ENCODE measurements at places on chromosomes 6 and 20.

DNA sequence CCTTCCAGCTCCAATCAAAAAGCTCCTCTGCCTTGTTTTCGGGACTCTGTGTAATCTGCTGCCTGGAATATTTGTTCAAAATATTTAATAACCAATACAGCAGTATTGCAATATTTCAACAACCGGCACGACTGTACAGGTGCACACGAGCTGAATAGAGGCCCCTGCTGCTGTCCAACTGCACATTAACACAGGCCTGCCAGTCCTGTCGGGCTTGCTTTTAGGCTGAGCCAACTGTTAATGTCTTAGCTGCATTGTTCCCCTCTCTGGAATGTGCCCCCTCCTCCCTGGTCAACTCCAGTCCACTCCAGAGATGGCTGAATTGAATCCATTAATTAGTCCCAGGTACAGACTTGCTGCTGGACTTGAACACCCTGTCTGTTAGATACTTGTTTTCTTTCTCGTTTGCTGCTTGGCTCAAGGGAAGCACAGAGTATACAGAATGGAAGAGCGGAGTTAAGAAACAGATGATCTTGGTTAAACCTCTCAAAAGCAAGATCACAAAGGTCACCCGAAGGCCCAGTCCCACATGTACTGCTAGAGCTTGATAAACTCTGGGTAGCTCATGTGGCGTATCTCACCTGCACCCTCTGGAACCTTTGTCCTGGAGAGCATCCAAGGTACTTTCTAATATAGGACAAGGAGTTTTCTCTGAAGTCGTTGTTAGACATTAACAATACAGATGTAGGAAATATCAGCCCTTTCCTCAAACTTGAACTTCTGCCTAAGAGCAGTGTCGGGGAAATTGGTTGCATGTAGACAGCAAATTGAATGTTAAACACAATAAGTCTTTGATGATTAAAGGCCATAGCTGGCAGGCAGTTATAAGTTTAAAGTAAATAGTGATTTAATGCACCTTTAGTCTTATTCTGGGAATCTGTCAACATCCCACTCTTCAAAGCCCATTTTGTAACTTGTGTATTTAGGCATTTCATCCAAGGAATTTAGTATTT, 31.9 kb downstream of the SHLD1 start:
- no peak for DNase-seq

DNA sequence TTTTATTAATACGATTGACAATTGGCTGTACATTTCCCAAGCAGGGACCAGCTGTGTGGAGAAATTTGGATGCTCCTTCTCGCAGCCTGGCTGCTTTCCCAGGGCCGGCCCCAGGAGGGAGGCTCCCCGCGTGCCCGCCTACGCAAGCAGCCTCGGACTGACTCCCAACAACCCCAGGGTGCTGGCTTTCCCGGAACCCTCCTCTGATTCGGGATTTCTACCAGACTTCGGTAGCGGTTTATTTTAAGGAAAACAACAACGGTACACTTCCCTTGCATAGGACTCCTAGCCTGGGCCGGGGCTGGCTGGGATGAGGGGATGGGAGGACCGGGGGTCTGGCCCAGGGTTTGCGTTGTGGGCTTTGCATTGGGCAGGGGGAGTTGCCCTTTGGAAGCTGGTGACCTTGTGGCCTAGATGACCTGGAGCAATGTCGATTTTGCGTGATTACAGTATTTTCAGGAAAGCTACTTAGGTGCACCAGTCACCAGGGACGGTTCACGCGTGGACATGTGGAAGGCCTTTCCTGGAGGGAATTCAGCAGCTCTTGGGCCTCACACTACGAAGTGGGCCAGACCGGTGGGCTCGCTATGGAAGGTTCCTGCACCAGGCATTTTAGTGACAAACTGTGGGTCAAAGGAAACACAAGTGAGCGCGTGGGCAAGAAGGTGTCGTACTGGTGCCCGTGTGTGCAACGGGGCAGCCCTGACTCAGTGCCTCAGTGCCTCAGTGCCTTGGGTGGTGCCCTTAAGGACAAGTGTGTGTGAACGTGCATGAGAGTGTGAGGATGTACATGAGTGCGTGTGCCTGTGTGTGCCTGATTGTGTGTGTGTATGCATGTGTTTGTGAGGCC, 20.7 kb upstream of the PHACTR3 start:
- DNase-seq, result no peak

DNA sequence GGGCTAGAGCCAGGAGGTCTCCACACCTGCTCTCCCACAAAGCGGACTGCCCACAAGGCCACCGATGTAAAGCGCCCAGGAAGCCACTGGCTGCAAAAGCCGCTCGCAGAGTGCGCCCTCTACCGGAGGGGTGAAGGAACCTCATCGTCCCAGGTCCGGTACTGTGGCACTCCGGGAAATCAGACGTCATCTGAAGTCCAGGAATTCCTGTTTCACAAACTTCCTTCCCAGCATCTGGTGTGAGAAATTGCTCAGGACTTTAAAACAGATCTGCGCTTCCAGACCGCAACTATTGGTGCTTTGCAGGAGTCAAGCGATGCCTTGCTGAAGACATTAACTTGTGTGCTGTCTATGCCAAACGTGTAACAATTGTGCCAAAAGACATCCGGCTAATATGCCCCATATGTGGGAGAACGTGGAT, 115.1 kb upstream of the ARID1B start:
- DNase-seq, result peak; percentile 88

DNA sequence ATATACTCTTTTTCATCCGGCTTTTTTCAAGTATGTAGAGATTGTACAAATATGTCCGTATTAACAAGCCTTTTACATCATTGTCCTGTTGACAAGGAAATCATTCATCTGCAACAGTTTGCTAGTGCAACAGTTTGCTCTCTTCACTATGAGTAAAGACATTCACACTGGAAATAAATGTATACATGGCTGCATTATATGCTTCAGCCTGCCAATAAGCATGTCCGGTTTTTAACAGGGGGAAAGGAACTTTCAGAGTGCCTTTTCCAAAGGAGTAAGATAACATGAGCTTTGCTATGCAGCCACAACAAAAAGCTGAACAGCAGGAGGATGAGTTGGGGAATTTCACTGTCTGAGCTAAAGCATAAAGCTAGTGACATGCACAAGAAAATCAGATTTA, 99.4 kb upstream of the ADTRP start:
- DNase-seq, result no peak

GRCh38 chr6:113758826-113759574, 98.1 kb upstream of the MARCKS start:
- DNase-seq, result no peak

- peak; percentile 45 for DNase-seq
These were observed 24.1 kb downstream of the FASTKD5 start for GRCh38 chr20:3135507-3136070.

GRCh38 chr20:19881080-19881840, 123.2 kb downstream of the RIN2 start:
- DNase-seq, result no peak

DNA sequence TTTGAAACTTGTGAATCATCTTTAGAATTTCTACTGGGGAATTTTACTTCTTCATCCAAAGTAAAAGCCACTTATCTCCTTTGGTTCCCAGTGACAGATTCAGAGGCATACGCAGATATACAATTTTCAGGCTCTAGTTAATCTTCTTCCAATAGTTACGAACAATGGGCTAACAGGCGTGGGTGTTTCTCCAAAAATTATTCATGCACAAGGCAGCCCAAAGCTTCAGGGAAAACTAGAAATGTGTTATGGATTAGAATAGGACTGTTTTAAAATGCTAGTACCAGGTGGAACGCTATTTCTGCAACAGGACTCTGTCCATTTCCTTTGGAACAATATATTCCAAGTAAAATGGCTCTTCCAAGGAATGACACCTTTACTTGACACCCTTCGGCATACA, 102.2 kb downstream of the ZNF217 start:
- no peak for DNase-seq

- no peak for DNase-seq
These were observed 43.6 kb upstream of the FAM83B start for GRCh38 chr6:54802775-54803634.

DNA sequence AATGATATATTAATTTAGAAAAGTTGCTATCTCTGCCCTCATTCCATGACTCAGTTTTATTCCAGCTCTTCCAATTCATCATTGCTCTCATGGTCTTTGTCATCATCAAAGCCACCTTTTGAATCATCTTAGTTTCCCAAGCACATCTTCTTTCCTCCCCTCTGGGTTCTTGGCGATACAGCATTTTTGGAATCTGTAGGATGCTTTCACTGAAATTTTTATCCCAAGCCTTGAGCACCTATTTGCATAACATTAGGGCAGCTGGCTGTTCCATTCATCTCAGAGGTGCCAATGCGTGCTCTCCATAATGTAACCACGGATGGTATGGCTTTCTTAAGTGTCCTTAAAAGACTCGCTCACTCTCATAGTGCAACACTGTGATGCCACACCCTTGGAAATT, 100.4 kb downstream of the SNX5 start:
- DNase-seq, result no peak

DNA sequence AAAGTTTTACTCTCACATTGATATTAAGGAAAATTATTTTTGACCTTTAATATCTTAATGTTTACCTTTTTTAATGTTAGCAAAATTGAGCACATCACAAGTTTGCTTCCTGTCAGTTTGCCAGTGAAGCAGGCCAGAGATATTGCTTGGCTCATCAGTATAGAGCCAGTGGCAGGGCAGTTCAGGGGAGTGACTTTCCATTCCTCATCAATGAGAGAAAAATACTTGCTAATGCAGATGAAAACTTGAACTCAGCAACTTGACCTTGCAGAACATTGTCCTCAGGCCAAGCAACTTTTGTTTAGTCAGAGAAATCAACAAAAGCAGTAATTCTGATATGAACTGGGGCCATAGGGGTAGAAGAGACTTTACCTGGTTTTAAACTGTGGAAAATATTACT, 6.9 kb downstream of the TAB2 start:
- DNase-seq, result peak; percentile 66

DNA sequence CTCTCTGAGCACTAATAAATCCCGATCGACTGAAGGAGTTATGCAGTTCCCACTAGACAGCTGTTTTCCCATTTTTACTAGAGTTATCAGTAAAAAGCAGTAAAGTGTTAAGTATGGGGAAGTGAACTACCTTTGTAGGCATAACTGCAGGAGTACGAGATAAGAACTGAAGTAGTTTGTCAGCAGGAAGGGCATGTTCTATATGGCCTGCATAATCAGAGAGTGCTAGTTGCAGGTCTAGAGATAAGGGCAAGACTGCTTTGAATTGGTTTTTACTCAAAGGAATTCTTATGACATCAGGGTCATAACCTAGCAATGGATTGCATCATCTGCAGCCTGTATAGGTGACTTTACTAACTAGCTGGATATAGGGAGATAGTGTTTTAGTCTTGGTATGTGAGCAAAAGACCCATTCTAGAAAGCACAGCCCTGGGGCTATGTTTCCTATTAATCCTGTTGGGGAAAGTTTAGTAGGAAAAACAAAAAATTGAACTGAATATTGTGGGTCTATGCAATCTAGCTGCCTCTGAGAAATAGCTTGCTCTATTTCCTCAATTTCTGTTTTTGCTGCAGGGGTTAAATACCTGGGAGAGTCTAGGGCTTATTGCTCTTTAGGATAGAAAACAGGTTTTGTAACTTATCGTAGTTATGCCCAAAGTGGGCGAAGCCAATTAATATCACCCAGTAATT, 22.6 kb upstream of the CRISP1 start:
- no peak for DNase-seq

DNA sequence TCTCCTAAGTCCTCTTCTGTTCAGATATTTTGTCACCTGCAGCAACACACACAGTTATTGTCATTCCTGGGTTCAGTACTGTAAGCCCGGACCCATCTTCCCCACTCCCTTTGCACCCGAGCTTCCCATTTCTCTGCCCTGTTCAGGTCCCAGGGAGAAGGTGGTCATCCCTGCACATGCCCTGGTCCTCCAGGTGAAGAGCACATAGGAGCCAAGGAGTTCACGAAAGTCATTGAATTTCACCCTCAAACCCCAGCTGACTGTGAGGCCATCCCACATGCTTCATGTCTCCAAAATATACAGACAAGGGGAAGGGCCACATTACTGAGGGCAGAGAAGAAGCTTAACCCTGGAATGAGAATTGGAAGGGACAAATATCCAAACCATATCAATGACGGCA, 8.1 kb downstream of the HLA-DPA1 start:
- no peak for DNase-seq

DNA sequence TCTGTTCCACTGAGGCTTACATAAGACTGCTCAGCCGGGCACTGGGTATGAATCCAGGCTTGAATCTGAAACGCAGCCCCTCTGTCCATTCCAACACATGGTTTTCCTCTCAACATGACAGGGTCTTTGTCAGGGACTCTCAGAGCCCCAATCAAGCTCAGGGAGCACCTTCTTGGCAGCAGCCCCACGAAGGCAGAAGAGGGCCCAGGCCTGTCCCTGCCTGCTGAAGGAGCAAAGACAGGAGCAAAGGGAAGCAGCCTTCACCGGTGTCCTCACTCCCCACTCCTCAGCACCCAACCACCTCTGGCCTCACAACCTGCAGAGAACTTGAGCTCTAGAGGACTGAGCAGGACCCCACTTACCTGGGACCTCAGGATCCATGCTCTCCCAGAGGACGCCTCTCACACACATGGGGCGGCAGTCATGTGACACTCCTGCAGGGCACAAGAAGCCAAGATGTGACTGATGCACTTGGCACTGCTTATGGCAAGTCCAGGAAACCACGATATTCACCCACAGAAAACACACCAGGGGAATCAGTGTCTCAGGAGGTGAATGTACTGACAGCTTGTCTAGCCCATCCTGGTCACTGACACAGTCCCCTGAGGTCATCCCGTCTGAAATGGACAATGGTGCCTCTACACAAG, 4.3 kb downstream of the SNHG17 start:
- DNase-seq, result no peak

GRCh38 chr6:56814308-56814707, 140.6 kb upstream of the BEND6 start:
- no peak for DNase-seq

DNA sequence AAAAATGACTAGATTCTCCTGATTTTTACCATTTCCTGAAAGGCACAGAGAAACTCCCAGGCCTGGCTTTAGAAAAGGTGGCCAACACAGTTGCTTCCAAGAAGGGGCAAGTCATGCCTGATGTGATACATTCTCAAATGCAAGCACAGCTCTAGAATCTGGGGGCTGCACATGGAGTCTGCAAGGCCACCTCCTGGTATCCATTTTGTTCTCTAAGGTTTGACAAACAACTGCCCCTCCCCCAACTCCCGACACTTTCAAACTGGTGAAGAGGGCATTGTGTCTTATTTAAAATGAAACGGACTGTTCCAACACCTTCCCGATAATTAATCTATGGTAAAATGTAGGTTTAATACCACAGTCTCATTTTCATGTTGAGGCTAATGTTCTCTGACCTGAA, 220.2 kb upstream of the CEP162 start:
- DNase-seq, result no peak

DNA sequence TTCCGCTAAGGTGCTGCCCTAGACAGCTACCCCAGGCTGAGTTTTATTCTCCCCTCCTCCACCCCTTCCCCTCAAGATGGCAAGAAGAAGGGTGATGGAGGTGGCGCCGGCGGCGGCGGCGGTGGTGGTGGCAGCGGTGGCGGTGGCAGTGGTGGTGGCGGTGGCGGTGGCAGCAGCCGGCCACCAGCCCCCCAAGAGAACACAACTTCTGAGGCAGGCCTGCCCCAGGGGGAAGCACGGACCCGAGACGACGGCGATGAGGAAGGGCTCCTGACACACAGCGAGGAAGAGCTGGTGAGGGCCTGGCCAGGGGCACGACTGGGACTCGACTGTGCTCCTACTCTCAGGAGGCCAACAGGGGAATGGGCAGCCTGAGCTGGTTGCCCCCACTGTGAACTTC, 35.1 kb downstream of the EIF2S2 start:
- no peak for DNase-seq
